ENCODE measurements at places on chromosomes 5 and 9.

DNA sequence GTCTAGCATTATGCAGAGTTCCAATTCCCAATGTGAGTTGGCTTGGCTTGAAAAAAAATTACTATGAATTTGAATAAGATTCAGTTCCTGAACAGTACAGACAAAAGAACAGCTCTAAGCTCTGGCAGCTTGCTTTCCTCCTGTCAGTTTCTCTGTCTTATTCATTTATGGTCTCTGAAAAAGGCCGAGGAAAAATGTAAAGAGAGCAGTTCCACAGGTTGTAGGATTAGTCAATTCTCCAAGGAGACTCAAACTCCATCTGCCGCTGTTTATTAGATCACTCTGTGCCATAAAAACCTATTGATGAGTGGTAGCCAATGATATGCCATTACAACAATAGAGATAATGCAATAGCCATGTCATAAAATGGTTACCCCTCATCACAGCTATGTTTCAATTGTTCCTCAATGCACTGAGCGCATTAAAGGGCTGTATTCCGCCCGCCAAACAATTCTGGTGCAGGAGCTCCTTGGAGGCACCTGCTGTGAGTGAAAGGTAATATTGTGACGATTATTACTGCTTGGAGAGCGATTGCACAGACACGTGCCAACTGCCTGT, 188.2 kb downstream of the ARRDC3 start:
- DNase-seq = no peak

GRCh38 chr5:34022121-34022705, 14.4 kb upstream of the AMACR start:
- no peak for DNase-seq

- DNase-seq = no peak
These were observed 312.8 kb downstream of the SEMA5A start for GRCh38 chr5:9233035-9233434.

DNA sequence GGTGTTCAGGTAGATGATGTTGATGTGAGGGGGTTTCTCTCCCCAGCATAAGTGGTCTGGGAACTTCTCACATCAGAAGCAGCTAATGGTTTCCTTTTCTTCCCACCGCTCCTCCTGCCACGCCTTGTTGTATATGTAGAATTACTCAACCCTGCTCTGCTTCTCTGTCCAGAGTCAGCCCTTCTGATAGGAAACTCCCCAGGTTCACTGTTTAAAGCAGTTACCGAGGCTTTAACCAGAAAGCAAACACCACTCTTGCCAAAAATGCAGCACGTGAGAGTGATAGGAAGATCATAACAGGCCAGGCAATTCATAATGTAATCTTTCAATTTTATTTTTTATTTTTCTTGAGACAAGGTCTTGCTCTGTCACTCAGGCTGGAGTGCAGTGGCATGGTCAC, 10.5 kb upstream of the TMEM252 start:
- no peak for DNase-seq

- DNase-seq = no peak
These were observed 11.6 kb upstream of the CETN3 start for GRCh38 chr5:90421136-90421535.

GRCh38 chr9:69078581-69078980, 43.0 kb downstream of the FXN start:
- DNase-seq = no peak

- no peak for DNase-seq
These were observed 232.6 kb downstream of the EPB41L4A start for GRCh38 chr5:112186401-112186990.

DNA sequence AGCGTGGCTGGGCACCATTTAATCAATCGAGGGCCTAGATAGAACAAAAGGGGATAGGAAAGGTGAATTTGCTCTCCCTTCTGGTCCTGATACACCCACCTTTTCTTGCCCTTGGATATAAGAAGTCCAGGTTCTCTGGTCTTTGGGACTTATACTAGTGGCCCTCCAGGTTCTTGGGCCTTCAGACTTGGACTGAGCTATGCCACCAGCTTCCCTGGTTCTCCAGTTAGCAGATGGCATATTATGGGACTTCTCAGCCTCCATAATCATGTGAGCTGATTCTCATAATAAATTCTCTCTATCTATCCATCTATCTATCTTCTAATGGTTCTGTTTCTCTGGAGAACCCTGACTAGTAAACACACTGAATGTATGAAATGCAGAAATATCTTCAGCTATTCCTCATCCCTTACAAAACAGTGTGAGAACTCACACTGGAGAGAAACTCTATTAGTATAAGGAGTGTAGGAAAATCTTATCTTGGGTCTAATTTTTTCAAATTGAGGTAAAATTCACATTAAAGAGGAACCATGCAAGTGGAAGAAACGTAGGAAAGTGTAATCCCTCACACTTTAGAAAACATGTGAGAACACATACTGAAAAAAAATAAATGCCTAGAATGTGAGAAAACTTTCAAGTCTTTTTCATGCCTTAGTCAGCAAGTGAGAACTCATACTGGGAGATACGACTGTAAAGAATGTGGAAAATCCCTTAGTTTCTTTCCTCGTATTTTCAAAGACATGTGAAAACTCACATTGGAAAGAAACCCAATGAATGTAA, 15.5 kb downstream of the PCDHB15 start:
- DNase-seq = no peak

All from NCI-H524 treated with DMSO at 0.1 percent for 48 hours (cell line).